ENCODE measurements at places on chromosomes 7 and 10.

GRCh38 chr10:69845574-69846292 lies 44.0 kb downstream of the COL13A1 start:
- DNase-seq, result no peak

- no peak for DNase-seq
These were observed 7.2 kb downstream of the ZKSCAN1 start for GRCh38 chr7:100022621-100023020.

DNA sequence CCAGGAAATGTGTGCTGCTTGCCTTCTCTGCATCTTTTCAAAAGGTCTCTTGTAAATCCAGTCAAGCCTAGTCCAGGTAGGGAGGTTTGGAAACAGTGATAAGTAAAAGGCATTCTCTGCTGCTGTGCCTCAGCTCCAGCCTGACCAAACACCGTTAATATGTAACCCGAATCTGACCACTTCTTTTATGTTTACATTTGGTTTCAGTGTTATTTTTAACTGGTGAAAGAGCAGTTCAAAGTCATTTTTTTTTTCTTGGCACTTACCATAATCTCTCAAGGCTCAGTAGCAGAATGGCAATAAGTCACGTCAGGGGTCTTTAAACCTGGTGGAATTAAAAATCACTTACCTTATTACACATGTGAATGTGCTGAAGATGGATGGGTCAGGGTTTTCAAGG lies 216.8 kb downstream of the PTEN start:
- DNase-seq, result no peak

DNA sequence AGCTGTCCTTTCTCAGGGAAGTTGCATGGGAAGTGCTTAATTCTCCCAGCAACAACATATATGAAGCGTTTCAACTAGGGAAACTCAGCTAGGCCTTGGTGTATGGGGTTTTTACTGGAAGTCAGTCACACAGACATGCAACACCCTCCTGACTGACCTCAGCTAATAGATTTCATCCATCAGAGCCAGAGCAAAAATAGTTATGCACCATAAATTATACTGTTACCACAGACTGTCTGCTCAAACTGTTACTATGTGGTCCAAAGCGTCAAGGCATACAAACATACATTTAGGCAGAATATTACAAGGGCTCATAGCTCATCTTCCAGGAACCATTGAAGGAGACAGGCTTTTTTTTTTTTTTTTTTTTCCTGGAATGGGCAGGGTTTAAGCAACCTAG lies 417.9 kb downstream of the ANKRD7 start:
- no peak for DNase-seq

GRCh38 chr7:93944673-93945072 lies 23.1 kb downstream of the GNG11 start:
- no peak for DNase-seq

GRCh38 chr7:97024209-97025129 lies at the start of gene DLX5:
TSS of gene DLX5 (minus strand) at chr7:97024831. CDS start at chr7:97024623, 208 bp downstream.
- no peak for DNase-seq

GRCh38 chr10:98309366-98310355 lies 41.7 kb upstream of the LOXL4 start:
- no peak for DNase-seq

DNA sequence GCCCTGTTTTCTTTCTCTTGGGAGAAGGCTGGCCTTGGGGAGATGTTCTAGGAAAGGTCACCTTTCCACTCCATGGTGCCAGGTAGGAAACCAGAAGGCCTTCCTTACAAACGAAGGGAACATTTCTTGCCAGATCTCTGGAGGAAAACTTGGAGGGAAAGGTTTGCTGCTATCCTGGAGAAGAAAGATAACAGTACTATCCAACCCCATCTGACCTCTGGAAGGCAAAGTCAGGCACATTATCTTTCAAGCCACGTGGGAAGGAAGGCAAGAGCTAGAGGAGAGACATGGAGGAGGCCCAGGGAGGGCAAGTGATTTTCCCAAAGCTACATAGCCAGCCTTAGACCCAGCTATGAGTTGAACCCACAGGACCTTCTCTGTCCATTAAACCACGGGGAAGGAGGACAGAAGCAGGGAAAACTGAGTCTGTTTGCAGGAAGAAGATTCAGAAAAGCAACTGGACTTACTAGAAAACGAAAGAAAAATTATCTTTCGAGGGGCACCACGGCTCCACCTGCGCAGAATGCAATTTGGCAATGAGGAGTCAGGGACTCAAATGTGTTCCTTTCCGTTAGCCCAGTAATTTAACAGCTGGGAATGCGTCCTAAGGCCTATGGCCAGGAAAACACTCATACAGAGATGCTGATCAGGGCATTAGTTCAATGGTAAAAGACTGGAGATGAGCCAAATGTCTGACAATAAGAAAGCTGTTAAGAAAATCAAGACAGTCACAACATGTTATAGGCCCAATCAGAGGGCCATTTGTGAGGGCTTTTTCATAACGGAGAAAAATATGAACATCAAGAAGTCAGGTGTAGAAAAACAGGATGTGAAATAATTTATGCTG lies 32.0 kb upstream of the PSAP start:
- DNase-seq, result no peak

DNA sequence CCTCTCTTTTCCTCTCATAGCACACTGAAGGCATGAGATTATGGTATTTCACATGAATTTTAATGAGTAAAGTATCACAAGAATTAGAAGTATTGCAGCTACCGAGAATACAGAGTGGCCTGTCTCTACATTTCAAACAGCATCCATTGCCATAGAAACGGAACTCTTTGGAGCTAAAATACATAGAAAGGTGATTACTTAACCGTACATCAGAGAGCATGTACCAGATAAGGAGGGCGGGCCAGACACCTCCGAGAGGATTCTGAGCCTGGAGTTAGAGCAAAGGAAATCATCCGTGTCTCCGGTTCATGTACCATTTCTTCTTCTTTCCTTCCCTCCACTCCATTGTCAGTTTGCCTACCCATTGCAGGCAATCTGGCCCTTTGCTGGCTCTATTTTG lies 196.7 kb downstream of the KLF6 start:
- DNase-seq, result no peak

DNA sequence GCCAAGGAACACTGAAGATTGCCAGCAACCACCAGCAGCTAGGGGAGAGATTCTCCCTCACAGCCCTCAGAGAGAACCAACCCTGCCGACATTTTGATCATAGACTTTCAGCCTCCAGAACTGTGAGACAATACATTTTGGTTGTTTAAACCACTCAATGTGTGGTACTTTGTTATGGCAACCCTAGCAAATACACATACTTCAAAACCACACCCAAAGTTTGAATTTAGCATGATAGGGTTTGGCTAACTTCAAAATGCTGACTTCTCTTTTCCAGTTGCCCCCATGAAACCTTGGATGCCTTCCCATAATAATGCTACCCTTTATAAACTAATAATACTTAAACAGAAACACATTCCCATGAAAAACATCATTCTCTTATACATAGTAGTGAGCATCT lies 149.8 kb downstream of the DGKI start:
- DNase-seq, result no peak

DNA sequence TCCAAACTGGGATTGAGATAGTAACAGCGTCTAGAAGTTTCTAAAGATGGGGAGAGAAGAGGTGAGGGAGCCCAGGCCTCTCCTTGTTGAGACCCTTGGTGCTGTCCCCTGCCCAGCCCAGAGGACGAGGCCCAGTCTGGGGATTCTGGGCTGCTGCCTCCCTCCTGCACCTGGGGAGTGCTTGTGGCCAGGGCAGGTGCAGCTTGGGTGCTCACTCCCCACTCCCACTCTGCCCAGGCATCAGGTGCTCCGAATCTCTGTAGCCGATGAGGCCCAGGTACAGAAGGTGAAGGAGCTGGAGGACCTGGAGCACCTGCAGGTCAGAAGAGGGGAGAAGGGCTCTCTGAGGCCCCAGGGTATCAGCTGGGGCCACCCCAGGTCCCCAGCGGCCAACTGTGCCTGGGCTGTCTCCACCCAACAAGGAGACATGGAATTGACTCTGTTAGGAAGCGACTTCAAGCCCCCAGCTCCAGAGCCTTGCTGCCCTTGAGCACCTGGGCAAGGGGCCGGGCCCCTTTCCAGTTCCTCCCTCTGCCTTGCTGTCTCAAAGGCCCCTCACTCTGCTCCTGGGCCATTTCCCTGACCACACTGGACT lies 664 bp downstream of the CPA1 start:
- DNase-seq, result no peak

GRCh38 chr10:30448092-30448491 lies 14.1 kb downstream of the MAP3K8 start:
- no peak for DNase-seq

DNA sequence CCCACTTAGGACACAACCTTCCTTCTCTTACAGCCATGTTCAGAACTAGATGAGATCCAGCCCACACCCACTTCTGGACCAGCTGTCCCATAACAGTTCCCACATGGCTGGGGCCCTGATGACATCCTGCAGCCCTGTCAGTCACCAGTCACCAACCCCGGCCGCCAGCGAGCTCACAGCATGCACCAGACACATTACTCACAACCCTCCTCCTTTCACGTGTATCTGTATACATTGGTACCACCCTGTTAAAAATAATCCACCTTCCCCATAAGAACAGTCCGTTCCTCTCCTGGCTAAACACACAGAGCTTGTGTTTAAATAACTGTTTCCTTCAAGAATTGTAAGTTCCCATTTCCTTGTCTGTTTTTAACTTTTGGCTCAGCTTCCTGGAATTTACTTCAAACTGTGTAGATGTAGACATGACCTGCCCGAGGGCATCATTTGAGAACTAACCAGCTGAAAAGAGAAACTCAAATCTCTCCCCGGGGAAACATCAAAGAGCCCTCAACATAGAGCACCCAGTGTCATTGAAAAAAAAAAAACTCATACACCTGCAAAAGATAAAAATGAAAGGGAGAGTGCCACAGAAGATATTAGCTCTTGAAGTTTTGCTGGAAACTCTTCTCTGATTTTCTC lies 26.0 kb upstream of the PRLHR start:
- no peak for DNase-seq

DNA sequence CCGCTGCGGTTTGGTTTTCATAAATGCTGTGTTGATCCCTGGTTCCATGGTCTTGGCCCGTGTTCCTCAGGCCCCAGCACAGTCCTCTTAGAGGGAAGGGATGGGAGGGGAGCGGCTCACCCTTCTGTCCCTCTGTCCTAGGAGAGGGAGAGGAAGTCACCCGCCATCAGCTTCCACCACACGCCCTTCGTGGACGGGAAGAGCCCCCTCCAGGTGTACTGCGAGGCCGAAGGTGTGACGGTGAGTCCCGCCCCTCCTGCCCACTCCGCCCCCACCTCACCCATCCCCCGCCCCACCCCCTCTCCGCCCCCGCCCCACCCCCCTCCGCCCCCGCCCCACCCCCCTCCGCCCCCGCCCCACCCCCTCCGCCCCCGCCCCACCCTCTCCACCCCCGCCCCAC lies 37.5 kb upstream of the DPYSL4 start:
- no peak for DNase-seq

- DNase-seq, result no peak
These were observed 54.3 kb upstream of the ECHDC3 start for GRCh38 chr10:11687779-11688447.

- no peak for DNase-seq
These were observed 29.7 kb upstream of the GPAM start for GRCh38 chr10:112213098-112213823.

GRCh38 chr7:29516491-29516890 lies 47.1 kb upstream of the PRR15 start:
- no peak for DNase-seq
